Prostate gland (tissue), 2 donors: ENCODE measurements at places on chromosomes 13 and 19.

- DNase-seq: no peak
These were observed 101.5 kb downstream of the CCNA1 start for GRCh38 chr13:36533806-36534205.

GRCh38 chr13:42707586-42707985 is 73.8 kb upstream of the FAM216B start:
- DNase-seq: no peak

DNA sequence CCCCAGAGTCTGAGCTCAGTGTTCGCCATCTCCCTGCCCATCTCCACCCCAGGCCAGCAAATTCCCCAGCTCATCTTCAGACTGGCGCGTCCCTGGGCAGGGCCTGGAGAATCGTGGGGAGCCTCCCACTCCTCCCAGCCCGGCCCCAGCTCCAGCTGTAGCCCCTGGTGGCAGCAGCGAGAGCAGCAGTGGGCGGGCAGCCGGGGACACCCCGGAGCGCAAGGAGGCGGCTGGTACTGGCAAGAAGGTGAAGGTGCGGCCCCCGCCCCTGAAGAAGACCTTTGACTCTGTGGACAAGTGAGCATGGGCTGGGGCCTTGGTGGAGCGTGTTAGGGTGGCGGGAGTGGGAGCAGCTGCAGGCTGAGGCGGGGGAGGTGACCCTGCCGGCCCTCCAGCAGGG is 8.4 kb upstream of the PRR19 start:
- no peak for DNase-seq

GRCh38 chr19:36847968-36848367 is 2.7 kb upstream of the ZNF345 start:
- no peak for DNase-seq

GRCh38 chr13:90956031-90956430 is 391.5 kb upstream of the MIR17HG start:
- DNase-seq: no peak

- no peak for DNase-seq
These were observed 61.9 kb downstream of the TSC22D1 start for GRCh38 chr13:44514278-44514677.
